Progenitor cell of endocrine pancreas (in vitro differentiated cells): ENCODE measurements at places on chromosomes 11 and 22. TPM values are rescaled to one million over a fixed set of nuclear protein-coding genes. Genes with fewer than 3 reads are reported as not detected.

NF2 gene
- 36.6 and 37.1 TPM in 2 replicates for total RNA-seq

MPEG1 gene
- total RNA-seq, result not detected in 2 replicates

LIF gene
- total RNA-seq, result 2.3 and 3.6 TPM in 2 replicates

IL17REL gene
- total RNA-seq, result 0.10 TPM in 1 of 2 replicates, not detected in the other

DNA sequence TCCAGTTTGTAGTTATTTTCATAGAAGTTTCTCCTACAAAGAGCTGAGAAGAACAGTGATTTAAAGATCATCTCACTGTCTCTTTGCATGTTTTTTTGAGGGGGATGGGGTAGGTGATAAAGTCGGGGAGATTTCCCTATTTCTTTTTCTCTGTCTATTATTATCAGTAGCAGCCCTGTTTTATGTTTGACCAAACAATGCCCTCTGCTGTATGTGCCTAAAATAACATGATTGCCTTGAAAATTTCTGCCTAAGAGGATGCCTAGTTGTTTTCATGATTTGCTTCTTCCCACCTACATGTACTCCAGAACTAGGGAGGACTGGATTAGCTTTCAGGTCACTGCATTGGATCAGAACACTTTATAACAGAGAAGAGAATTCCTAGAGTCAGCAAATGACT is 1330.2 kb downstream of the LRRC4C start:
- peaks cover 1% of the 10 kb centered on the region for H3K36me3 ChIP-seq
- peaks cover 4% of the 10 kb centered on the region for H3K4me1 ChIP-seq
- no peaks in the 10 kb centered on the region for H3K27me3 ChIP-seq
- no peak overlapping the region for H3K4me3 ChIP-seq
- H3K27ac ChIP-seq, result no peak overlapping the region

- no peak overlapping the region for H3K27ac ChIP-seq
- peak overlapping the region; percentile 84 for H3K4me3 ChIP-seq
- no peaks in the 10 kb centered on the region for H3K36me3 ChIP-seq
- peaks cover 16% of the 10 kb centered on the region for H3K4me1 ChIP-seq
- no peak for DNase-seq
Observed at GRCh38 chr11:75527938-75528735, 2.4 kb upstream of the GDPD5 start.

DNA sequence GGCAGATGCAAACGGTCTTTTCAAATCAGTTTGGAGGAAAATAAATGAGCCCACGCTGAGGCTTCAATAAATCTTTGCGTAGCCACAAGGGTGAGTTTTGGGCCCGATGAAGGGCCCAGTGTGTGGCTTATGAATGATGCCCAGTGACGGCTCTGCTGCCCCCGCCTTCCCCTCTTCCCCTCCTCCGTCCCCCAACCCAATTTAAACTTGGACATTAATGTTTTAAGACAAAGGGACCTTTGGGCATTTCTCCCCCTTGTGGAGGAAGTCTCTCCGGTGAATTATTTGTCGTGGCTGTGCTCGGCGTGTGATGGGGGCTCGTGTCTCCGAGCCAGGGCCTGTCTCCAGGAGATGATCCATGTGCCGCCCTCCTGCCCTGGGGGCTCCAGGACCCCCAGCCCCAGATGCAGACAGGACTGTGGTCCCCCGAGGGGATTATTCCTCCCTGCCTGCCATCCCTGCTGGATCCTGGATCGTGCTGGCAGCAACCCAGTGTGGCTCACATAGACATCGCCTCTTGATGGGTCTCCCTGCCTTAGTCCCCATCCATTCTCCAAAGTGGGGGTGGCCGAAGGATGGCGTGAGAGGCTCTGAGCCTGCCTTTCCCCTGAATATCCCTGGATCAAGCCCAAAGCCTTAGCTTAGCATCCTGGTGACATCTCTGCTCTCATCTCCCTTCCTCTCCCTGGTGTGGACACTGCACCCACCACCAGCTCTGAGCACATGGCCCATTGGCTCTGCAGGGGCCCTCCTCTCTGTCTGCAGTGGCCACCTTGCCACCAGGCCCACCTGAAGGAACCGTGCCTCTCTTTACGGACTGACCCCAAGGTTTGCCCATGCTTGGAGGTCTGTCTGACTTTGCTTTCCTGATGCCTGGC is 56.4 kb downstream of the SMIM38 start:
- peaks cover 8% of the 10 kb centered on the region for H3K4me1 ChIP-seq
- peaks cover 3% of the 10 kb centered on the region for H3K36me3 ChIP-seq
- DNase-seq, result no peak
- peaks cover 21% of the 10 kb centered on the region for H3K27me3 ChIP-seq
- no peak overlapping the region for H3K4me3 ChIP-seq
- peak overlapping the region; percentile 77 for H3K27ac ChIP-seq

DNA sequence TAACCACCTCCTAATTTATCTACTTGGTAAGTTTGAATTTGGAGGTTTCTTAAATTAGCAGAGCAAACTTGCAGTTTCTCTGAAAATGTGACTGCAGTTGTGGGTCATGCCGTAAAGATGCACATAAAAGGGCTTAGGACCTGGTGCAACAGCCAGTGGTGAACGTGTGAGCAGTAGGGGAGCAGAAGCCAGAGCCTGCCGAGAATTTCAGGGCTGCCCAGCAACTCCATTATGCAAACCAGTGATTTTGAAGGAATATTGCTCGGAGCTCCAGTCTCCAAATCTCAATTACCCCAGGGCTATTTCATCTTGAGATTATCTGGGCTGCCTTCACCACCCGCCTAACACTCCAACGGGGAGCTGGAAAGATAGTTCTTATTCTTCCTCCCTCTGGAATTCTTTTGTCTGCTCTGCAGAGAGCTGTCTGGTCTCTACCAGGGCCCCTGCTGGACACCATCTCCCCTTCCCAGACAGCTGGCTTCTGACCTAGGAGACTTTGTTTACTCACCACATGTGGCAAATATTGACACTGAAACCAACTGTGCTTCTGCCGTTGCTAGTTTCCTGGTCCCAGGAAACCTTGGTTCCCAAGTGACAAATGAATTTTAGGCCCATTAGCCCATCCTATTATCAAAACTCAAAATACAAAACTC is 93.9 kb downstream of the DSCAML1 start:
- H3K27ac ChIP-seq, result peak overlapping the region; percentile 90
- H3K4me3 ChIP-seq, result no peak overlapping the region
- H3K36me3 ChIP-seq, result no peaks in the 10 kb centered on the region
- peaks cover 42% of the 10 kb centered on the region for H3K4me1 ChIP-seq
- DNase-seq, result no peak

DNA sequence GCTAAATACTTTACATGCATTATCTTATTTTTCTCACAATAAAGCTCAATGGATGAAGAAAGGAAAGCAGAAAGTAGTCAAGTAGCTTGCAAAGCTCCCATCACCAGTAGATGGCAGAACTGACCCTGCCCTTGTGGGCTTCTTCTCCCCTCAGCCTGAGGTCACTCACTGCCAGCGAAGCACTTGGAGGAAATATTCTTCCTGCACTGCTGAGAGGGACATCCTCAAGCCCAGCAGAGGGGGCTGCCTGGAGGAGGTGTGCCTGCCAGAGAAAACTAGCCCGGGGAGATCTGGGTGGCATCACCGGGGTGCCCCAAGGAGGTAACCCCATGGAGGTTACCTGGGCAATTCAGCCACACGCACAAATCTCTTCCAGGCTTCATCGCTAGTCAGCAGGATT is 6.6 kb downstream of the APOL4 start:
- peaks cover 18% of the 10 kb centered on the region for H3K4me1 ChIP-seq
- no peak overlapping the region for H3K4me3 ChIP-seq
- H3K27me3 ChIP-seq, result no peaks in the 10 kb centered on the region
- DNase-seq, result peak; percentile 34
- H3K27ac ChIP-seq, result no peak overlapping the region

- H3K4me1 ChIP-seq, result peaks cover 9% of the 10 kb centered on the region
- H3K27ac ChIP-seq, result no peak overlapping the region
- no peak for DNase-seq
- H3K4me3 ChIP-seq, result no peak overlapping the region
Observed at GRCh38 chr11:13692172-13692571, 23.7 kb downstream of the FAR1 start.

- no peaks in the 10 kb centered on the region for H3K4me1 ChIP-seq
- peaks cover 7% of the 10 kb centered on the region for H3K27me3 ChIP-seq
- no peak overlapping the region for H3K27ac ChIP-seq
Observed at GRCh38 chr11:71329786-71330185, 77.4 kb upstream of the SHANK2 start.

DNA sequence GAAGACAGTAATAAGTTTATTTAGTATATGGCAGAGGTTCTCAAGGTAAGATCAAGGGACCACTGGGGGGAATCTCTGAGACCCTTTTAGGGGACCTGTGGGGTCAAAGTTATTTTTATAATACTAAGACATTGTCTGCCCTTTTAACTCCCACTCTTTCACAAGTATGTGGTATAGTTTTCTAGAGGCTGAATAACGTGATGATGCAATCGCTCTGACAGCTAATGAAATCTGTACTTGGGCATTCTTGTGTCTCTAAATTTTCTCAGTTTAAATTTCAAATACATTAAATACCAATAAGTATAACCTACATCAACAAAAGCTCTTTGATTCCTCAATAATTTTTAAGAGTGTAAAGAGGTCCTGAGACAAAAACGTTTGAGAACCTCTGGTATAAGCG is 147.9 kb downstream of the ATG16L2 start:
- DNase-seq, result no peak
- no peak overlapping the region for H3K4me3 ChIP-seq
- H3K27me3 ChIP-seq, result no peaks in the 10 kb centered on the region
- no peaks in the 10 kb centered on the region for H3K4me1 ChIP-seq

DNA sequence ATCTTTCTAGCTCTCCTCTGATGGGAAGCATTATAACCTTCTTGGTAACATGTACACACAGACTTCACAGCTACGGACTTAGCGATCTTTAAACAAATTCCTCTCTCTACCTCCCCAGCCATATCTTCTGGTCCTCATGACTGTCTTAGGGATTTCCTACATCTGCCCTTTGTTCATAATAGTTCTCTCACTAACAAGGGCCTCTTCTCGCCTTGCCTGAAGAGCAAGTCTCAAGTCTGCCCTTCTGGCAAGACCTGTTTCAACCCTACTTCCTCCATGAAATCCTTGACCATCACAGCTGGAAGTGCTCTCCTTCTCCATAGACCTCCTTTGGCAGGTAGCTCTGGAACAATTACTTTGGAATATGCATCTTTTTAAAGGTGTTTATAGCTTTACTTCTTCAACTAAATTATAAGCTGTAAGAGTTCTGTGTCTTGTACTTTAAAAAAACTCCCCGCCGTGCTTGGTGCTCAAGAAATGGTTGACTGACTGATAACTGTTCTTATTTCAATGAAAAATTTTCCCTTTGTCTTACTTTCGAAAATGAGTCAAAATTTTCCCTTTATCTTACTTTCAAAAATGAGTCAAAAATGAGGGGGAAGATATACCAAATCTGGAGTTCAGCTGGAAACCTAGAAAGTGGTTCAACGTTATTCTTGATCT is 34.7 kb downstream of the SNX19 start:
- H3K27ac ChIP-seq, result no peak overlapping the region
- H3K4me3 ChIP-seq, result no peak overlapping the region
- no peaks in the 10 kb centered on the region for H3K4me1 ChIP-seq
- peaks cover 12% of the 10 kb centered on the region for H3K36me3 ChIP-seq
- no peak for DNase-seq

- no peaks in the 10 kb centered on the region for H3K4me1 ChIP-seq
- H3K36me3 ChIP-seq, result no peaks in the 10 kb centered on the region
- peaks cover 27% of the 10 kb centered on the region for H3K27me3 ChIP-seq
- no peak for DNase-seq
- H3K27ac ChIP-seq, result no peak overlapping the region
Observed at GRCh38 chr11:134846328-134847082, 434.5 kb upstream of the B3GAT1 start.

GRCh38 chr11:95536047-95536690 is 253.4 kb downstream of the FAM76B start:
- H3K36me3 ChIP-seq, result no peaks in the 10 kb centered on the region
- no peak for DNase-seq
- H3K27ac ChIP-seq, result no peak overlapping the region
- H3K4me1 ChIP-seq, result no peaks in the 10 kb centered on the region

DNA sequence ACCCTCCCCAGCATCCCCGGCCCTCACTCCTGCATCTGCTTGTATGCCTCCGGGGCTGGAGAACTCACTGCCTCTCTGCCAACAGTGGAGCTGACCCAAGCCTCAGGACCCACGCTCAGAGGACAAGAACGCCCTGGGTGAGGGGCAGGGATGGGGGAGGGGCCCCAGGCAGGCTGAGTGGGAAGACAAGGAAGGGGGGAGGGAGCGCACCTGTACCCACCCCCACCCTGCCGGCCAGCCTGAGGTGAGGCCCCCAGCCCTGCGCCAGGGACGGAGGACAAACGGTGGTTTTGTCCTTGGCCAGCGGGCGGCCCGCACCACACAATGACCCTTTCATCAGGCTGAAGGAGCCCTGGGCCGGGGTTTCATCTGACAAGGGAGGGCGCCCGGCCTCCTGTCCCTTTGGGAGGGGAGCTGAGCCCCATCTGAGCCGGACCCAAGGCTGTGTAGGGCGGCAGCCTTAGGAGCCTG is 10.0 kb downstream of the WNT7B start:
- H3K4me3 ChIP-seq, result no peak overlapping the region
- DNase-seq, result no peak
- H3K27me3 ChIP-seq, result peaks cover 24% of the 10 kb centered on the region
- H3K27ac ChIP-seq, result no peak overlapping the region
